ENCODE measurements at places on chromosomes 3 and 15. TPM values are rescaled to one million over a fixed set of nuclear protein-coding genes. Genes with fewer than 3 reads are reported as not detected.

The UBAP1L gene
- 1.7 TPM for total RNA-seq

The OR5K2 gene
- not detected for total RNA-seq

The COL8A1 gene
- total RNA-seq: 57.5 TPM

The SLC12A1 gene
- not detected for total RNA-seq

The EFHB gene
- total RNA-seq: 0.50 TPM

The EXD1 gene
- total RNA-seq: not detected

The UROC1 gene
- total RNA-seq: not detected

The SLC27A2 gene
- total RNA-seq: not detected

The MBNL1 gene
- total RNA-seq: 158 TPM

The PKM gene
- total RNA-seq: 1,102 TPM

The MYZAP gene
- 625 TPM for total RNA-seq

The NR1I2 gene
- total RNA-seq: 0.18 TPM

The CD200R1 gene
- total RNA-seq: 1.1 TPM

The PLA2G4F gene
- 3.0 TPM for total RNA-seq

The DNAJA4 gene
- 102 TPM for total RNA-seq

The SGO1 gene
- total RNA-seq: 0.24 TPM

The ARL6IP5 gene
- 162 TPM for total RNA-seq

The CNTN3 gene
- 9.5 TPM for total RNA-seq

The CPA3 gene
- 2.0 TPM for total RNA-seq

The DAG1 gene
- 120 TPM for total RNA-seq

The COPB2 gene
- total RNA-seq: 98.0 TPM

The FETUB gene
- total RNA-seq: not detected

The SCAP gene
- total RNA-seq: 38.4 TPM

The CDV3 gene
- 116 TPM for total RNA-seq

The CHDH gene
- 6.0 TPM for total RNA-seq

The ECE2 gene
- 6.6 TPM for total RNA-seq

The ATP13A5 gene
- total RNA-seq: not detected

The CRABP1 gene
- total RNA-seq: not detected

The TLR9 gene
- 0.09 TPM for total RNA-seq

The FBXW12 gene
- total RNA-seq: not detected

The TRAT1 gene
- total RNA-seq: not detected

The CGNL1 gene
- total RNA-seq: 59.9 TPM

The SEMA5B gene
- total RNA-seq: 3.1 TPM

The PARP15 gene
- 0.82 TPM for total RNA-seq

The PAQR5 gene
- 0.42 TPM for total RNA-seq

The RTP2 gene
- total RNA-seq: not detected

The SPTSSB gene
- 0.09 TPM for total RNA-seq

The CHRM5 gene
- not detected for total RNA-seq

The SYNPR gene
- total RNA-seq: 14.4 TPM

The GPR87 gene
- total RNA-seq: not detected

The SLC28A2 gene
- total RNA-seq: not detected

The TMEM158 gene
- not detected for total RNA-seq

The IQCF5 gene
- total RNA-seq: not detected

The XYLB gene
- 1.0 TPM for total RNA-seq

The CCDC54 gene
- not detected for total RNA-seq

The NR2F2 gene
- total RNA-seq: 68.6 TPM

The SMCO1 gene
- 41.1 TPM for total RNA-seq

The SUSD5 gene
- 0.53 TPM for total RNA-seq

The SKOR1 gene
- total RNA-seq: 0.23 TPM

The P2RY14 gene
- 1.3 TPM for total RNA-seq

The GNAT1 gene
- not detected for total RNA-seq

The TMEM207 gene
- not detected for total RNA-seq

The PLA2G4D gene
- total RNA-seq: not detected

The CCRL2 gene
- 2.5 TPM for total RNA-seq

The PP2D1 gene
- not detected for total RNA-seq

The ACKR2 gene
- total RNA-seq: 2.4 TPM

The IL16 gene
- total RNA-seq: 5.1 TPM

The CORO2B gene
- total RNA-seq: 13.7 TPM

Data from right cardiac atrium (tissue), 5 donors.